ENCODE measurements at places on chromosomes 4 and X.

DNA sequence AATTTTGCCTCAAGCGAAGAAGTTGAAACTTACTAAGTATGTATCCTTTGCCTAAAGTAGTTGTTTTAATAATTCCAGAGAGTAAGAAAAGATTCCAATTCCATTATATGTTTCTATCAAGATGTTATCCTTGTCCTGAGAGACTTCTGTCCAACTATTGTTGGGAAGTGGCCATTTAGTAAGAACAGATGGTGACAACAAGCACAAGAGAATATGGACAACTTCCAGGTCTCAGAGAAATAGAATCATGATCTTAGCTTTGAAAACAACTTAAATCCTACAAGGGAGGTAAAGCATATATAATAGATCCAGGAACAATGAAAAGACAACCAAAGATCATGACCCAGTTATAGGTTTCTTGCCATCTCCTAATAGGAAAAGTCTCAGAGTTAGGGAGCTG is 486.6 kb upstream of the PCDH10 start:
- DNase-seq: no peak
- H3K4me3 ChIP-seq: no peak overlapping the region
- H3K27me3 ChIP-seq: no peaks in the 10 kb centered on the region

DNA sequence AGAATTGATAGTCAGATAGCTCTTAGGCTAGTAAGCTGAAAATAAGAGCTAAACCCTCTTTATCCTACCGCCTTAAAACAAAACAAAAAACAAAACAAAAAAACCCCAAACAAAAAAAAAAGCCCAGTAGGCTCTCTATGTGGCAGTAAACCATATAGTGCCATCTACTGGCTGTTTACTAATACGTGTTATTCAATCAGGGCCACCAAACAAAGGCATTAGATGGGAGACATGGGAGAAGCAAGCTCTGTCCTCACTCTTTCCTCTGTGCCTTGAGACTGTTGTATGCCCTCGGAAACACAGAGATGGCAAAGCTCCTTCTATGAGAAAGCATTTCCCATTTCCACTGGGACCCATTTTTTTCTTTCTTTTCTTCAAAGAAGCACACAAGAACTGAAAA is 148.8 kb upstream of the MID1 start:
- no peak overlapping the region for H3K27ac ChIP-seq
- no peaks in the 10 kb centered on the region for H3K4me1 ChIP-seq
- H3K4me3 ChIP-seq: no peak overlapping the region
- no peaks in the 10 kb centered on the region for H3K36me3 ChIP-seq
- DNase-seq: peak; percentile 5

GRCh38 chrX:40663078-40663740 is 15.8 kb upstream of the CXorf38 start:
- peaks cover 89% of the 10 kb centered on the region for H3K36me3 ChIP-seq
- H3K27me3 ChIP-seq: peaks cover 17% of the 10 kb centered on the region
- no peak overlapping the region for H3K27ac ChIP-seq
- no peaks in the 10 kb centered on the region for H3K4me1 ChIP-seq
- no peak overlapping the region for H3K4me3 ChIP-seq

DNA sequence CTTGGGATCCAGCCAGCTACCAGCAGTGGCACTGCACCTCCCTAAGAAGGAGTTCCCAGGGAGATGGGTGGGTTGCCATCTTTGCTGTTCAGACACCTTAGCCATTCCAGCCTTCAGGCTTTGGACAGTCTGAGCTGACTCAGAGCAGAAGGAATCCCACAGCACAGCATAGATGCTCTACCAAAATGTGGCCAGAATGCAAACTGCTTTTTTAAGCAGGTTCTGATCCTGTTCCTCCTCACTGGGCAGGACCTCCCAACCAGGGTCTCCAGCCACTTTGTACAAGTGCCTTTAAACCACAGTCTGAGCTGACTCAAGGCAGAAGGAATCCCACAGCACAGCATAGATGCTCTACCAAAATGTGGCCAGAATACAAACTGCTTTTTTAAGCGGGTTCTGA is 209.0 kb downstream of the NPNT start:
- no peak overlapping the region for H3K4me3 ChIP-seq
- DNase-seq: no peak
- no peaks in the 10 kb centered on the region for H3K27me3 ChIP-seq

DNA sequence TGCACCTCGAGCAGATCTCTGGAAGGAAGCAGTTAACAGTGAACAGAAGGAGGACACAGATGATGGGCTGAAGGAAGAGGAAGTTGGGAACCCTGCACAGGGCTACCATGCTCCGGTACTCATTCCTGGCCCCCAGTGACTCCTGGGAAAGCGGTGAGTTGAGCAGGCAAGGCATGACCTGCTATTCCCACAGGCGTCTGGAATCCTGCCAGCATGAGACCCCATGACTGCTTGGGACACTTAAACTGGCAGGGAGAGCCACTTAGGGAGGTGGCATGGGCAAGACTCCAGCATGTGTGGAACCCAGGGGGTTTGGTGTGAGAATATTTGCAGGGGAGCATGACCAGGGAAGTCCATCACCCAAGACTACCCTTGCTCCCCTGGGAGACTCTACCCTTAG is 1056.4 kb upstream of the POU3F4 start:
- no peaks in the 10 kb centered on the region for H3K36me3 ChIP-seq
- no peak overlapping the region for H3K4me3 ChIP-seq
- DNase-seq: no peak
- no peak overlapping the region for H3K27ac ChIP-seq
- H3K27me3 ChIP-seq: no peaks in the 10 kb centered on the region

DNA sequence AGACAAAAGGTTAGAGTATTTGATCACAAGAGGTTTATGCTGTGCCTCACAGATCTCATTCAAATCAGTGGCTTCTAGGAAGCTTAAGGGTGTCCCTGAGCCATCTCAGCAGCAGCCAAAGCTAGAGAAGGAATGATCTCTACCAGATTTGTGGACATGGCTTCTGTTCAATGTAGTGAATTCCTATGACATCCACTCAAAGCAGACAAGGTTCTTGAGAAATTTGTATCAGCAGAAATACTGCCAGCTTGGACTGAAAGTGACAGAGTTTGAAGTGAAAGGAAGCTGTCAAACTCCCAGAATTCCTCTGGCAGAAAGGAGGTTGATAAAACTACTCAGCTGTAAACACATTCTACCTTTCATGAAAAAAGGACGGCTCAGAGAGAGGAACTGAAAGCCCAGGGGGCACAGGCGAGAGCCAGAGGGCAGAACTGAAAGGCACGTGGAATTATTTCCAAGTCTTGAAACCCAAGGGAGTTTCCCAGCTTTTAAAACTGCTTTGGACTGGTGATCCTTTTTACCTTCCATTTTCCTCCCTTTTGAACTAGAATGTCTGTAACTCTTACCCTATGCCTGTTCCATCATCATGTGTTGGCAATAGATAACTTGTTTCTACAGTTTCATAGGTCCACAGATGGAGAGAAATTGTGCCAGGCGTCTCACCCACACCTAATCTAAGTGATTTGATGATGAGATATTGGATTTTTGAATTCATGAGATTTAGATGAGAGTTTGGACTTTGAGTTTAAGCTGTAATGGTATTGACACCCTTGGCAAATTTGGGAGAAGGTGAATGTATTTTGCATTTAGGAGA is 14.5 kb upstream of the MED14 start:
- peaks cover 15% of the 10 kb centered on the region for H3K4me1 ChIP-seq
- no peaks in the 10 kb centered on the region for H3K36me3 ChIP-seq
- peaks cover 56% of the 10 kb centered on the region for H3K27me3 ChIP-seq
- H3K27ac ChIP-seq: no peak overlapping the region

- no peak overlapping the region for H3K27ac ChIP-seq
- H3K4me1 ChIP-seq: no peaks in the 10 kb centered on the region
- H3K27me3 ChIP-seq: no peaks in the 10 kb centered on the region
- H3K36me3 ChIP-seq: no peaks in the 10 kb centered on the region
- H3K4me3 ChIP-seq: no peak overlapping the region
- DNase-seq: no peak
Measured at GRCh38 chr4:76238236-76238635, 13.3 kb upstream of the FAM47E start.

DNA sequence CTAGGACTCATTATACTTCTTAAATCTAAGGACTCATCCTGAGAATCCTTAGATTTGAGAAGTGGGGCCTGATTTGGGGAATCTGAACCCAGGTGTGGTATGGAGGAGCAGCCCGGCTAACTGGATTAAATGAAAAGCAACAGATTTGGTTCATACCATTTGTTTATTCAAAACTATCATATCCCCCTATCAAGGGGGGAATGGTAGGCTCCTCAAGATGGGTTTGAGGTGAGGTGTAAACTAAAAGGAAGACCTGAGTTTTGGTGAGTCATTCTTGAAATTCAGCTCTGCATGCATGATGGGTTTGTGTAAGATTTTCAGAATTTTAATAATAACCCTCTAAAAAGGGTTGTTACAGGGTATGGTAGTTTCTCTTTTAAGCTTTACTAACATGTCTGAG is 53.4 kb downstream of the CASP6 start:
- peaks cover 13% of the 10 kb centered on the region for H3K36me3 ChIP-seq
- no peaks in the 10 kb centered on the region for H3K27me3 ChIP-seq
- no peak overlapping the region for H3K27ac ChIP-seq
- no peak for DNase-seq

- no peak for DNase-seq
- H3K36me3 ChIP-seq: no peaks in the 10 kb centered on the region
- H3K27ac ChIP-seq: no peak overlapping the region
- H3K4me3 ChIP-seq: no peak overlapping the region
- H3K4me1 ChIP-seq: peaks cover 5% of the 10 kb centered on the region
Measured at GRCh38 chrX:40022421-40022820, 75.3 kb downstream of the BCOR start.

- H3K27ac ChIP-seq: no peak overlapping the region
- H3K36me3 ChIP-seq: no peaks in the 10 kb centered on the region
- no peaks in the 10 kb centered on the region for H3K27me3 ChIP-seq
- H3K4me1 ChIP-seq: no peaks in the 10 kb centered on the region
- no peak for DNase-seq
Measured at GRCh38 chr4:123994917-123995316, 598.3 kb downstream of the SPRY1 start.

DNA sequence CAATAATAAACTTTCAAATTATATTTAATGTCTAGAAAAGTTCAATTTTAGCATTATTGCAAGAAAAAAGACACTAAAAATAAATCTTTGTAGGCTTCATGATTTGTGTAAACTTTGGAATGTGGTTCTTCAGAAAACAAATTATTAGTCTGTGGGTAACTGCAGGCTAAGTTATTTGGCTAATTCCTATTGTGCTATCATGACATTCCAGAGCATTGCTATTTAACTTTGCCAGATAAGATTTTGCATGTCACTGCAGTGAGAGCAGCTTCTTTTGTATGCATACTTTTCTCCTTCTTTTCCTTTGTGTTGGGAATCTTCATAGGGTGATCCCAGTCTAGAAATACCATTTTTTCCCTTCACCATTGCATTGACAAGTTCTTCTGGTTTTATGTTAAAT is 130.0 kb downstream of the AWAT2 start:
- no peak for DNase-seq
- H3K27ac ChIP-seq: no peak overlapping the region
- no peak overlapping the region for H3K4me3 ChIP-seq
- no peaks in the 10 kb centered on the region for H3K36me3 ChIP-seq

GRCh38 chr4:38911257-38911656 is 43.7 kb downstream of the FAM114A1 start:
- H3K27ac ChIP-seq: no peak overlapping the region
- H3K4me1 ChIP-seq: no peaks in the 10 kb centered on the region
- DNase-seq: no peak
- H3K27me3 ChIP-seq: no peaks in the 10 kb centered on the region
- no peak overlapping the region for H3K4me3 ChIP-seq
- H3K36me3 ChIP-seq: peaks cover 50% of the 10 kb centered on the region

GRCh38 chr4:129163427-129163826 is 67.5 kb downstream of the C4orf33 start:
- H3K36me3 ChIP-seq: no peaks in the 10 kb centered on the region
- no peak overlapping the region for H3K4me3 ChIP-seq
- no peak for DNase-seq
- H3K27ac ChIP-seq: no peak overlapping the region

DNA sequence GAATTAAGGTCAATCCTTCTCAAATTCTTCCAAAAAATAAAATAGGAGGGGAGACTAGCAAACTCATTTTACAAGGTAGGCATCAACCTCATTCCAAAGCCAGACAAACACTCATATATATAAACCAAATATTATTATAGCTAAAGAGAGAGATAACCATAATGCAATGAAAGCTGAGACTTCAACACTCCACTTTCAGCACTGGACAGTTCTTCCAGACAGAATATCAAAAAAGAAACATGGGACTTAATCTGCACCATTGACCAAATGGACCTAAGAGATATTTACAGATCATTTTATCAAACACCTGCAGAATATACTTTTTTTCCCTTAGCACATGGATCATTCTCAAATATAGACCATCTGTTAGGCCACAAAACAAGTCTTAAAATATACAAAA is 15.5 kb upstream of the EDA2R start:
- no peak overlapping the region for H3K4me3 ChIP-seq
- no peaks in the 10 kb centered on the region for H3K27me3 ChIP-seq
- no peak for DNase-seq

DNA sequence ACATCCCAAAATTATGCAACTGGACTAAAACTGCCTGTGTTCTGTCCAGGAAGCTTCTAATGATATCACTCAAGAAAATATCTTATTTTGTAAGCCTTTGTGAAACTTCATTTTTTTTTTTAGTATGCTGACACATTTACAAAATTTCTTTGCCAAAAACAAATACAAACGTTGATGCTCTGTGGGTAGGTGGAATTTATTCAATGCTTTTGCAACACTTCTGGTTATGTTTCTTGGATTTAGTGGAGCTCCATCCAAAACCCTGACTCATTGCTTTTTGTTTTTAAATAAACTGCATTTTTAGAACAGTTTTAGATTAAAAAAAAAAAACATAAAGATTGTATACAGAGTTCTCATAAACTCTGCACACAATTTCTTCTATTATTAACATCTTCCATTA is 250.9 kb upstream of the MAOA start:
- no peaks in the 10 kb centered on the region for H3K36me3 ChIP-seq
- no peak overlapping the region for H3K4me3 ChIP-seq
- H3K4me1 ChIP-seq: no peaks in the 10 kb centered on the region
- H3K27me3 ChIP-seq: no peaks in the 10 kb centered on the region
- no peak for DNase-seq
- no peak overlapping the region for H3K27ac ChIP-seq

DNA sequence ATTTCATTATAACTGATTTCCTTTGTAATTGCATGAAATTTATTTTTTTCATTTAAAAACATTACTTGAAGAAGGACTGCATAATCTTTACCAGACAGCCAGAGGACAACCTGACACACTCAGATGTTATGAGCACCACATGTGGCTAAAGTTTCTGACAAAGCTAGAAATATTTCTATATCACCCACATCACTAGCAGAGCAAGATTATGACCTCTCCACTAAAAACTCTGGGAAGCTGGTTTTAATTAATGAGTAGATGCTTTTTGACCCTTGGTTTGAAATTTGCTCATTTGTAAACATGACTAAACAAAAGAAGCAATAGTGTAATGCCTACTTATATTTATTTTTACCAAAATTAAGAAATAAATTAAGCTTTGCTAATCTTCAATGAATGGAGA is 661.5 kb upstream of the EPHA5 start:
- no peak overlapping the region for H3K4me3 ChIP-seq
- no peaks in the 10 kb centered on the region for H3K27me3 ChIP-seq
- H3K27ac ChIP-seq: no peak overlapping the region
- H3K4me1 ChIP-seq: no peaks in the 10 kb centered on the region

- no peaks in the 10 kb centered on the region for H3K36me3 ChIP-seq
- H3K4me3 ChIP-seq: peak overlapping the region; percentile 32
- peaks cover 49% of the 10 kb centered on the region for H3K4me1 ChIP-seq
- no peaks in the 10 kb centered on the region for H3K27me3 ChIP-seq
- DNase-seq: peak; percentile 80
- peak overlapping the region; percentile 86 for H3K27ac ChIP-seq
Measured at GRCh38 chr4:10180927-10181744, 64.5 kb upstream of the WDR1 start.

GRCh38 chr4:142079959-142080358 is 443.6 kb downstream of the IL15 start:
- no peak for DNase-seq
- H3K4me3 ChIP-seq: no peak overlapping the region
- no peaks in the 10 kb centered on the region for H3K27me3 ChIP-seq
- no peaks in the 10 kb centered on the region for H3K4me1 ChIP-seq
- H3K27ac ChIP-seq: no peak overlapping the region

Data from CD14-positive monocyte (primary cell).